ENCODE measurements at places on chromosomes 5 and 9.

DNA sequence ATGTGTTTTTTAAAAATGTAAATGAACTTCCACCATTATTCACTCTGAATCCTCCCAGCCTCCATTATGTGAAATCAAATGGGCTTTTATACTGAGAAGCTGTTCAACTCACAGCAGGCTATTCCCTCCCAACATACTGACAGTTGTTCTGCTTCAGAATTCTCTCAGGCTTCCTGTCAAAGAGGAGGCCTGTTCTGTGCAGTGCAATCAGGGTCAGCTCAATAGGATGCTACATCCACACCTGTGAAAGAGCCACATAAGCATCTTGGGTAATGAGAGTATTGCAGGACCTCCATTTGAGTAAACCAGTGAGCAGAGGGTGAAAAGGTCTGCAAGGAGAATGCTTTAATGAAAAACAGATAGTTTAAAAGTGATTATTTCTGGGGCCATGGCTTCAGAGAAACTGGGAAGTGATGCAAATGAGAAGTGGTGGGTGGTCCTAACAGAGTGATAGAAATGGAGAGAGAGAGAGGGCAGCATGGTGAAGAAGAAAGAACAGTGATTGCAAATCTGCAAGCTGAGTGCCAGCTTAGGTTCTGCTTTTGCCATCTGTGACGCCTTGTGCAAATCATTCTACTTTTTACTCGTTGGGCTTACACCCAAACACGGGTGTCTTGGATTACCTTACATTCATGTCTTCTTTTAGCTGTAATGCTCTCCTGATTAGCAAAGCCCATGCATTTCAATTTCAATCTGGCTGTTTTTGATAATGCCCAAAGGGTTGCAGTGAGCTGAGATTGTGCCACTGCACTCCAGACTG is 202.5 kb upstream of the NMUR2 start:
- no peak for DNase-seq

- DNase-seq = no peak
These were observed 283.9 kb upstream of the ANKRD55 start for GRCh38 chr5:56517011-56517416.

- no peak for DNase-seq
These were observed 975.4 kb downstream of the NR2F1-AS1 start for GRCh38 chr5:92605591-92605990.

- DNase-seq = peak; percentile 47
These were observed 5.3 kb downstream of the SLC36A3 start for GRCh38 chr5:151298063-151298855.

DNA sequence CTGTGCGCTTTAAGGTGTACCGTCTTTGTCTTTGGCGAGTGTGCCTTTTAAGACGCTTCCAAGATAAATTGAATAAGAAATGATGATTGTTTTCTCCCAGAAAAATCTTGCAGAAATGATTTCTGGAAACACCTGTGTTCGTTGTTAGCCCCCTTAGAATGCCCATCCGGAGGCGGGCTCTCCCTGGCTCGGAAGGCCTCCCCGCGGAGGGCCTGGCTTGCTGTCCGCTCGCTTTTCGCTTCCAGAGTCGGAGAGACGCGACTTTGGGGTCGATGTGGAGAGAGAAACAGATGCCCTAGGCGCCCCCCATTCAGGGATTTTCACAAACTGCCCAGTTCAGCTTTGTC is 23.9 kb downstream of the LECT2 start:
- no peak for DNase-seq

DNA sequence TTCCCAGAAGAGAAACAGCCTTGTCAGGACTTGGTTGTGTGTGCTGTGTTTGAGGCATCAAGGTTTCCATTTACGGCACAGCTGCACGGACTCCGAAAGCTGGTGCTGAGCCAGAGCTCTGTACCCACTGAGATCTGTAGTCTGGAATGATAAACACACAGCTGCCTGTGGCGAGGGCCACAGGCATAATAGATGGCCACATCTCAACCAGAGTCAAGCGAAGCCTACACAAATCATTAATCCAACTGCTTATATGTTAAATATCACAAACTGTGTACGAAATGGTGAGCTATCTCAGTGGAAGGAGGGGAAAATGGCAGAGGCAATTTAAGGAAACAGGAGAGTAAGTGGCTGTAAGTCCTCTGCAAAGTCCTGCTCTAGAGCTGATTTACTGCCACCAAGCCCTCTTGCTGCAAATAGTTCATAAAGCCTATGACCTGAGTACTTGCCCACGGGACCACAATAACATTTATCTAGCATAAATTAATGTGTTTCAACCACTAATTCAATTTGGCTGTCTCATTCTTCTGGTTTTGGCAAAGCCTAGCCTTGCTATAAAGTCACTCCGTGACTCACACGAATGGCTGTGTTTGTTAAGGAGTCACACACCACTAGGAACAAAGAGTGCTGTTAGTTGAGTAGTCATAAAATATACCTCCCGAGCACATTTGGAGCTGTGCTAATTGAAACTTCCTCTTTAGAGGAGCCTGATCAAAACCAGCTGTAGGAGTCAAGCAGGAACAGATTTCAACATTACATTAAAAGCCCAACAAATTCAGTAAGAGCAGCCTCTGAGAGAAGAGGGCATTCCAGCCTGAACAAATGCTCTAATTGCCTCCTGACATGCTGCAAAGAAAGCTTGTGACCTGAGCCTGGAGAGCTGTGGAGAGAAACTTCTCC is 738.6 kb upstream of the ZNF608 start:
- peak; percentile 19 for DNase-seq

DNA sequence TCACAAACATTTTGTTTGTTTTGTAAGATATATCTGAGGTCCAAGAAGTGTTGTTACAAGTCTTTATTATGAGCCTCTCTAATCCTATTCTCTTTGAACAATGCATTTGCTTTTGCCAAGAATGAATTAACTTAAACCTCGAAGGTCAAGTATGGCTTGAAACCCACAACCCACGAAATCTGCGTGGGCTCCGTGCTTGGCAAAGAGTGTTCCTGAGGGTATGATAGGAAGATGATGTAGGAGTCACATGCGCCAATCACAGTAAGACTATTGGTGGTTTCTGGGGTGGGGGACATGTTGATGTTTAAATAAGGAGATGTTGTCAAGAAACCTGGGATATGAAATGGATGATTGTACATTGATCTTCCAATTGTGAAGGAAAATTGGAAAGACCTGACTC is 330.8 kb upstream of the RFX3 start:
- DNase-seq = peak; percentile 66
